ENCODE measurements at places on chromosomes 7 and 10.

DNA sequence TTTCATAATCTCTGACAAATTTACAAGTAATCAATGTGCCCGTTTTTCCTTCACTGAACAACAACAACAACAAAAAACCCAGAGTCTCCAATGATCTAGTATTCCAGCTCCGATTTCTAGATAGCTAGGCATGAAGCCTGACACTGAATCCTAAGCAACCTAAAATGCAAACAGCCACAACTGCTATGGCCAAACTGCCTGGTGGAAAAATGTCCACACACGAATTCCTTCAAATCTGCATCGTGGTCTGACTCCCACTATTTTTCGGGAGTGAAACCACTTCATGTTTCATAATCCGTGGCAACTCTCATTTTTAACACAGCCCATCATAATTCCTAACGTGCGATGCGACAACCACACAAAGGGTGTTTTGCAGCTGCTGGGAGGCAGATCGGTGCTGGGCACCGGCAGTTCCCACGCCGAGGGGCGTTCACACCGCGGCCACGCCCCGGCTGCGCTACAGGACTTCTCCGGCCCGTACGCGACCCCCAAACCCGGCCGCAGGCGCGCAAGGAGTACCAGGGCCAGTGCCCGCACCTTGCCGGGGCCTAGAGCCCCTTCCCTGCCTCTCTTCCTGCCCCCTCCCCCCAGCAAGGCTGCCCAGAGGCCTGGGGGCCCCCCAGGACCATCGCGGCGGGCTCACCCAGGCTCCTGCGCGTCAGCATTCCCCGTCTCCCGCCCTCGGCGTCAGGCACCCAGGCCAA lies 814 bp downstream of the RUFY2 start:
- DNase-seq, result peak; percentile 61

DNA sequence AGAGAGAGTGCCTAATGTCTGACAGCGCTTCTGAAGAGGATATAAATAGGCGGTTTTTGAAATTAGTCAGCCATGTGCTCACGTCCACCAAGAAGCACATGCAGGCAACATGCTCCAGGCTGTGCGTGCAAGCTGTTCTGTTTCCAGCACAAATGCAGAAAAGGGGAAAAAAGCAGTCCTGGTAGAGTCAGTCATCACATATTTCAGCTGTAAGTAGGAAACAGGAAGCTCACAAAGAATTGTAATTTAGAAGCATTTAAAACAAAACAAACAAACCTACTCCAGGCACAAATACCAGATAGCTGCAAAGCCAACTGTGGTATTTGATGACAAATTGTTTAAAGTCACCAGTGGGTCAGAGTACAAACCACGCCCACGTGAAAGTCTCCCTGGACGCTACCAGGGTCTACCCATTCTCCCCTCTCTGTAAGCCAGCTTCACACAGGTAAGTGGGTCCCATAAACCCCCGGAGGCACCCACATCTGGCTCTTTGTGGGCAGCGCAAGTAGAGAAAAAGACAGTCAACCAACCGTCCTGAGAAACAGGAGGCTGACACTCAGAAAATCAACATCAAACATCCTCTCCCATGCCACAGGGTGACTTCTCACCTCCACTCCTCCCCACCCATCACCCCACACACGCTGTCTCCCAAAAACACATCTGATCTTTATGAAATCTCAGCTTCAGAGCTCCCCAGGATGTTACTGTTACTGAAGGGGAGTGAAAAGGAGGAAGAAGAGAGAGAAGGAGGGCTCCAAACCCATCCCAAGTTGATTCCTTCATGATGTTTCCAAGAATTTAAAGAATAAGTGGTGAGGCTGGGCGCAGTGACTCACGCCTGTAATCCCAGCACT lies 186.4 kb downstream of the FAM107B start:
- DNase-seq, result no peak

GRCh38 chr7:38318241-38318640 lies 44.8 kb upstream of the TARP start:
- DNase-seq, result no peak

GRCh38 chr10:11081408-11081807 lies 63.7 kb downstream of the CELF2 start:
- no peak for DNase-seq

GRCh38 chr7:31020161-31020560 lies 31.9 kb upstream of the ADCYAP1R1 start:
- no peak for DNase-seq

DNA sequence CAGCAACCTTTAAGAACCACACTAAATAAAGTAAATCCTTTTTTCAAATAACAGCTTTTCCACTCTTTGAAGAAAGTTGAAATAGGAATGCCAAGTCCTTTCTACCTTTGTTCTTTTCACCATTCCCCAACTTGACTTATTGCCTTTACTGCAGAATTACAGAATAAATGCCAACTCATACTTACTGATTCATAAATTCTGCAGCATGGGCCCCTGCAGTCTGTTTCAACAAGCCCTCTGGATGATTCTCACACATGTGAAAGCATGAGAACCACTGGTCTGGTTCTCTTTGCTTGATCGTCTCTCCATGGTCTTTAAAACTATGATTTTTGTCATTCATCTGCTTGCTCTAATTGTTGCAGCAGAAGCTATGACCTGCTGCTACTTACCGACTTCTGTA lies 56.1 kb downstream of the HACD1 start:
- DNase-seq, result no peak

- DNase-seq, result no peak
Measured at GRCh38 chr10:97153270-97153850, 32.4 kb downstream of the SLIT1 start.

GRCh38 chr10:133105686-133106390 lies 18.1 kb downstream of the ADGRA1 start:
- DNase-seq, result no peak

DNA sequence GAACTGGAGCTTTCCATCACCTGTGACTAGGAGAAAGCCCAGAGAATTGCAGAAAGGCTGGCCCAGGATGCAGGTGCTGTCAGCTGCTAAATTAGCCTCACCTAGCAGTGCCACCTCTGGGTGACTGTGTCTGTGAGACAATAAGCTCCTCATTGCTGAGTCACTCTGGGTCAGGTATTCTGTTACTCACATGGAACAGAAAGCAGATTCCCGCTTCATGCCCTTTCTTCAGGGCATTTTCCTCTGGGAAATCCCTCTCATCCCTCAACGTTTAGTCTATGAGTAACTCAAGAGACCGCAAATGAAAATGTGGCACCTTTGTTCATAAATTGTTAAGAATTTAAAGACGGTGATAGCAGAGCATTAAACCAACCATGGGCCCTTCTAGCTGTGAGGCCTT lies 184.0 kb downstream of the ADAM12 start:
- DNase-seq, result no peak

- DNase-seq, result no peak
Measured at GRCh38 chr7:107726356-107727130, 17.4 kb upstream of the CBLL1 start.

GRCh38 chr10:120279196-120279595 lies 177.8 kb upstream of the PLPP4 start:
- no peak for DNase-seq

DNA sequence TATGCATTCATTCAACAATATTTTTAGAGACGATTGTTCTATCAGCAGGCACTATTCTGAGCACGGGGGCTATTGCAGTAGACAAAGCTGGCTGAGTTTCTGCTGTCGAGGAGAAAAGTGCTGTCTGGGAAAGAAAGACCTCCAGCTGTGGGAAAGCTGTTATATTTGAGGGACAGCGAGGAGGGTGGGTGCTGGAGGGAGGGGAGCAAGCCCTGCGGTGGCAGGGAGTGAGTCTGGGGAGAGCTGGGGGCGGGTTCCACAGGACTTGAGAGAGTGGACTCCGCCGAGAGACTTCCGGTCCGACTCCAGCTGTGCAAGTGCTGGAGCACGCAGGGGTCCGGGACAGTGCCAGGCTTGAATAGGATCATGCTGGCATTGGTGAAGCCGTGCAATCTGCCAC lies 602.1 kb upstream of the FOXK1 start:
- no peak for DNase-seq

- no peak for DNase-seq
Measured at GRCh38 chr10:49560526-49560925, 21.6 kb upstream of the ERCC6 start.

GRCh38 chr10:97072851-97073665 lies 112.7 kb downstream of the SLIT1 start:
- DNase-seq, result peak; percentile 75

DNA sequence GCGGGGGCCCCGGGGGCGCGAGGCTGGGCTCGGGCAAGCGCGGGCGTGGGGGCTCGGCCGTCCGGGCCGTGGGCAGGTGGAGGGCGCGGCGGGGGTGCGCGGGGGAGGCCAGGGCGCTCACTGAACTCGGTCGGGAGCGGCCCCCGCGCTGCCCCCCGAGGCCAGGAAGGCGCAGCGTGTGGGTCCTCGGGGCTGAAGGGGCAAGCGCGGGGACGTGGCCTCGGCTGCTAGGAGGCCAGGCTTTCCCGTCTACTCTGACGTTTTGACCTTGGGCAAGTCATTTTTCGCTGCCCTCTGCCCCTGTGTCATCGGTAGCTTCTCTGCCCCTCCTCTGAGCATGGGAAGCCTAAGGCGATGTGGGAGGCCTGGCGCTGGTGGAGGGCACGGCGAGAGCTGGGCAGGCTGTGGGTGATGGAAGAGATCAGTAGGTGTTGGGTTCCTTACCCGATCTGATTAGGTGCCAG lies 441 bp downstream of the FBH1 start:
- peak; percentile 68 for DNase-seq

DNA sequence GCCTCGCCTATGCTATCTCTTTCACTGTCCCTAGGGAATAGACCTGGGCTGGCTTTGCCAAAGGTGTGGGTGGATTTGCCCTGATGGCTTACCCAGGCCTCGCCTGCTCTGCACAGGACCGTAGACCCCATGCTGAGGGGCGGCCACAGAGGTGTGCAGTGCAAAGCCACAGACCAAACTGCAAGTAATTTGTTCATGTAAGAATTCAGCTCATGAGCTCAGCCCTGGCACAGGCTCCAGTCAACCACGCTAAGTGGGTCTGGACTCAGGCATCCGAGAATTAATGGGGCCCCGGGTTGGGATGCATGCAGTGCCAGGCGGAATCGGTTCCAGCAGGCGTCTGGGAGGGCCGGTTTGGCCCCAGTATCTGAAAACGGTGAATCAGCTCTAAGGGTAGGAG lies 445.2 kb downstream of the DNAJB6 start:
- DNase-seq, result no peak

- no peak for DNase-seq
Measured at GRCh38 chr10:11265484-11265883, 247.8 kb downstream of the CELF2 start.

- no peak for DNase-seq
Measured at GRCh38 chr10:77590344-77591237, 47.0 kb downstream of the KCNMA1 start.

- no peak for DNase-seq
Measured at GRCh38 chr7:43750016-43750887, 8.2 kb upstream of the BLVRA start.

- DNase-seq, result no peak
Measured at GRCh38 chr7:143452495-143452894, 9.2 kb downstream of the TAS2R60 start.

- no peak for DNase-seq
Measured at GRCh38 chr7:93150200-93150835, 2.1 kb upstream of the SAMD9L start.

DNA sequence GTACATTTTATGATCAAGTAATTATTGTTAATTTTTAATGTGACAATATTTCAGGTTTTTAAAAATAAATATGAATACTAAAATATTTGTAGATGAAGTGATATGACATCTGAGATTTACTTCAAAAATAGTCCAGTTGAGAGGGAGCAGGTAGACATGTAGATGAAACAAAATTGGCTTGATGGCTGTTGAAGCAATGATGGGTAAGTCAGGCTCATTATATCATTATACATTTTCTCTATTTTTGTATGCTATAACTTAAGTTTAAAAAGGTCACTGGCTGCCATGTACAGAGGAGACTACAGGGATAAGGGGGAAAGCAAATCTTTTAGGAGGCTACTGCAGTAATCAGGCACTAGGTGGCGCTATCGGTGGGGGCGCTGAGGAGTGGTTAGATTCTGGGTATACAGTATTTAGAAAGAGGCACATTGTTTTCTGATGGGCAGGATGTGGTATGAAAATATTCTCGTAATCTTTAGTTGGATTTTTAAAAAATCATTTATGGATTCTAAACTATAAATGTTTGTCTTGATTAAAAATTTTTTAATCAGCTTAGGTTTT lies 189.8 kb upstream of the IMMP2L start:
- peak; percentile 72 for DNase-seq

DNA sequence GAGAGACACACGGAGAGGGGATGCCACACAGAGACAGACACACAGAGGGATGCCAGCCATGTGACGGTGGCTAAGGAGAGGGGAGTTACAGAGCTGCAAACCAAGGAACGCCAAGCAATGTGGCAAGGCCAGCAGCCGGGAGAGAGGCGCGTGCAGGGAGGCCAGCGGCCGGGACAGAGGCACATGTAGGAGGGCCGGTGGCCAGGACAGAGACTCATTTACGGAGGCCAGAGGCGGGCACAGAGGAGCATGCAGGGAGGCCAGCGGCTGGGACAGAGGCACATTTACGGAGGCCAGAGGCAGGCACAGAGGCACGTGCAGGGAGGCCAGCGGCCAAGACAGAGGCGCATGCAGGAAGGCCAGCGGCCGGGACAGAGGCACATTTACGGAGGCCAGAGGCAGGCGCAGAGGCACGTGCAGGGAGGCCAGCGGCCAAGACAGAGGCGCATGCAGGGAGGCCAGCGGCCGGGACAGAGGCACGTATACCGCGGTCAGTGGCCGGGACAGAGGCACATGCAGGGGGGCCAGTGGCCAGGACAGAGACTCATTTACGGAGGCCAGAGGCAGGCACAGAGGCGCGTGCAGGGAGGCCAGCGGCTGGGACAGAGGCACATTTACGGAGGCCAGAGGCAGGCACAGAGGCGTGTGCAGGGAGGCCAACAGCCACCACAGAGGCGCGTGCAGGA lies 40.4 kb downstream of the INSIG1 start:
- no peak for DNase-seq
